Posterior vena cava (tissue), 2 donors: ENCODE measurements at places on chromosomes 2 and 18. TPM values are rescaled to one million over a fixed set of nuclear protein-coding genes. Genes with fewer than 3 reads are reported as not detected.
A peak's percentile ranks its signal among the peaks of the same experiment; 100 is the strongest.

DNA sequence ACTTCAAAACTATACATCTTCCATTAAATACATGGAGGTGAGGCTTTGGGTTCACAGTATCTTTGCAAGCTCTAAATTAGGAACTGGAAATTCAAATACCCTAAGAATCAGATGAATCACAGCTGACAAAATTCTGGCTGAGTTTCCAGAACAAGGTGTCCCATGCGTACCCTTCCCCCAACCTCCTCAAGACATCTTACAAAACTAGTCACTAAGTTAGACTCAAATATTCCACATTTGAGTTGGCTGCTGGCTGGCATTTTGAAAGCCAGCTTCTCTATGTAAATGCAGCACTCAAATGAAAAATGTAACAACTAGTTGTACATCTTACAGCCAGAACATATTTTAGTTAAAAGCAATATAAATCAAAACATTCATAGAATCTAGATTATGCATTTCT, 131.0 kb upstream of the ARL5A start:
- no peak for DNase-seq

GRCh38 chr2:101841679-101842327, 144.3 kb downstream of the MAP4K4 start:
- no peak for DNase-seq

DNA sequence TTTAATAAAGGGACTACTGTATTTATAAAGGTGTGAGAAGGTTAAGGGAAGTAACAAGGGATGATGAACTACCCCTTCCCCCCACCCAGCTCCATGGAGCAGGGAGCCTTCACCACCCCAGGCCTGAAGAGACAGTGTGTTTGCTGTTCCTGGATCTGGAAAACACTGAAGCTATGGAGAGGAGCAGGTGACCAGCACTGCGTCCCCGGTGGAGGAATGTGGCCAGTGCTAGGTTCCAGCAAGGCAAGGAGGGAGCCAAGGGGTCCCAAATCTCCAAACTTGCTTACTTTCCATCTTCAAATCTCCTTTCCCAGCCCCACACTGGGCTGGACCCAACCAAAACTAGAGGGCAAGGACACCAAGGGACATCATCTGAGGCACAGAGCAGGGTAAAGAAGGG, 128.7 kb upstream of the CD302 start:
- DNase-seq, result no peak

- DNase-seq, result no peak
These were observed 144.3 kb upstream of the PELI1 start for GRCh38 chr2:64288321-64289193.

DNA sequence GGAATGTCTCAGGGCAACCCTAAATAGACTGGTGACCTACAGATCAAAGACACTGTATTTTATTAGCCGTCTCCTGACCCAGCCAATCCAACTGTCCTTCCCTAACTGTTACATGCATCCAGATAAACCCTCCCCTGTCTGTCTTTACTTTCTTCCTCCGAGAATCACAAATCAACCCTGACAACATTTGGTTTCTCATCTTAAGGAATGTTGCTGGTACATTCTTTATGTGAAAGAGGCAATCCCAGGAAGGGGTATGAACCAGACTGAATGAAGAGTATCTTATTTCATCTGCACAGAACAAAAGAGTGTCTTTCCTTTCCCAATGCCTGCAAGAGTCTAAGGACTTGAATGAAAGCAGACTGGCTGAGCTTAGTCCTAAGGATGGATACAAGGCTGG, 113.9 kb upstream of the LTBP1 start:
- DNase-seq, result no peak

DNA sequence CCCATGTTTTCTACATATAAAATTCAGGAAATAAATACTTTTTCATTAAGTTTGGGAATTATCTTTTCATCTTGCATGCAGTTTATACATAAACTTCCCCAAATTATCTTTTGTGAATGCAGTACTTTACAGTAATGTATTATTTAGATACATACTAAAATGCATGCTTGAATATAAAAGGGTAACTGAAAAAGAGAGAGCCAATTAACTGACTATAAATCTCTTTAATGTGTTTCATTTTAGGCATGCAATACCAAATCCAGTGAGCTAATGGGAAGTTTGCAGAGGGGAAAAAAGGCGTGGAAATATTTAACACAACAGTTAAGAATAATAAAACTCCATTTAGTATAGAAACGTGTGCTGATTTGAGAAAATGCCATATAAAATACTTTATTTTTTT, 39.2 kb downstream of the COL4A4 start:
- no peak for DNase-seq

- DNase-seq, result no peak
These were observed 98.0 kb upstream of the ITGA6 start for GRCh38 chr2:172329416-172329773.

DNA sequence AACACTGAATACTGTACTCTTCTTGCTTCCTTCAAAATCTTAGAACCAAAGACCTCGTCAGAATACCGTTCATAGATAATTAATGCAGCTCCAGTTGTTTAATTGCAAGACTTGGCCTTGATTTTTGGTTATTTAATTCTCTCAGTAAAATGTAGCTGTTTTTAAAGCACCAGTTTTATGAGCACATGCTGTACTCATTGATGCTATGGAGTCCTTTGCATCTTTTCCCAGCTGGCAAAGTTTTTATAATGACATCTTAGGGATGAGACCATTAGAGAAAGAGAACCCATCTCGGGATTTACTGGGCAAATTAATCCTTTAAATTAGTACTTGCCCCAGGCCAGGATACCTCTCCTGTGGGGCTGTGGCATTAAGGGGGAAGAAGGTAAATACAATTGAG, 199.3 kb downstream of the MEMO1 start:
- no peak for DNase-seq

DNA sequence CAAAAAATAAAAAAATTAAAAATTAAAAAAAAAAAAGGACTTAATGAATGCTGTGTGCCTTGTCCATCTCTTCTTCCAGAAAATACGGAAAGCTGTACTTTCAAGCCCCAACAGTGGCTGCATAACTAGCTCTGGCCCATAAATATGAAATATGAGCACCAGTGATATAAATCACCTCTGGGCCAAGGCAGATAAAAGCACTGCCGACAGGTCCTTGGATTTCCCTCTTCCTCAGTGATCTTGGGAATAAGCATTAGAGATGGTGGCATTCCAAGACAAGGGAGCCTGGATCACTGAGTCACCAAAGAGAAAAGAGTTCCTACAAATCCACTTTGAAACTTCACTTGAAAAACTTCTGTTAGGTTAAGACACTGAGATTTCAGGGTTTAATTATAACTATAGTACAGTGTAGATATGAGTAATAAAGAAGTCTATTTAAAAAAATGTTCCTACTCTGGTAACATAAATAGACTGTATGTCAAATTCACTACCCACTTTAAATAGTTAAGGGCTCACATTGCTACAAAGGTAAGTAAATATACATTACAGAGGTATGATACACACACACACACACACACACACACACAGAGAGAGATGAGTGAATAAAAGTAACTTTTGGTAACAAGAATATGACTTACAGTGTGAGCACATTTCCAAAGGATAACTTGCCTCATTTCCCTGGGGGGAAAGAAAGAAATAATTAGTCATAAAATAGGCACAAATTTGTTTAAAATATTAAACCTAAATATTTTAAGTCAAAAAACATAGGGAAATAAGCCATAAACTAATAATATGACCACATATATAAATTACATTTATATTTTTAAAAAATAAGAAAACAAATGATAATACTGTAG, 35.6 kb downstream of the PPP3R1 start:
- no peak for DNase-seq

DNA sequence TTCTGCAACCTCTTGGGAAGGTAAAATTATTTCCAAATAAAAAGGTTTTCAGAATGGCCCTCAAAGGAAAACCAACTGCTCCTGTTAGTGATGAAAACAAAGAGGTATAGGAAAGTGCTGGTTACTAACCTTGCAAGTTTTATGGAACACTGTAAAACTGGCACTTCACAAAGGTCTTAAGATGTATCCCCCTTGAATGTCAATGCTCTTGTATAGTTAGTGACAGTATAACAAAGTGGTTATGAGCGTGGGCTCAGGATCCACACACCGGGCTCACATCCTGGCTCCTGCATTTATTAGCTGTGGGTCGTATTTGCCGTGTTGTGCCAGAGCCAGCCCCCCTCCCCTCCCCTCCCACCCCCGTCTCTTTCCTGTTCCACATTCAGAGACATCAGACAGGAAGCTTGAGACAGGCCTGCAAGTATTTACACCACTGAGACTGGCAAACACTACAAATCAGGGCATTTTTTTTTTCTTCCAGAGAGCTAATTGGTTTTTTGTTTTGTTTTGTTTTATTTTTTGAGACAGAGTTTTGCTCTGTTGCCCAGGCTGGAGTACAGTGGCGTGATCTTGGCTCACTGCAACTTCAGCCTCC, 9.2 kb upstream of the DNPEP start:
- DNase-seq, result no peak

DNA sequence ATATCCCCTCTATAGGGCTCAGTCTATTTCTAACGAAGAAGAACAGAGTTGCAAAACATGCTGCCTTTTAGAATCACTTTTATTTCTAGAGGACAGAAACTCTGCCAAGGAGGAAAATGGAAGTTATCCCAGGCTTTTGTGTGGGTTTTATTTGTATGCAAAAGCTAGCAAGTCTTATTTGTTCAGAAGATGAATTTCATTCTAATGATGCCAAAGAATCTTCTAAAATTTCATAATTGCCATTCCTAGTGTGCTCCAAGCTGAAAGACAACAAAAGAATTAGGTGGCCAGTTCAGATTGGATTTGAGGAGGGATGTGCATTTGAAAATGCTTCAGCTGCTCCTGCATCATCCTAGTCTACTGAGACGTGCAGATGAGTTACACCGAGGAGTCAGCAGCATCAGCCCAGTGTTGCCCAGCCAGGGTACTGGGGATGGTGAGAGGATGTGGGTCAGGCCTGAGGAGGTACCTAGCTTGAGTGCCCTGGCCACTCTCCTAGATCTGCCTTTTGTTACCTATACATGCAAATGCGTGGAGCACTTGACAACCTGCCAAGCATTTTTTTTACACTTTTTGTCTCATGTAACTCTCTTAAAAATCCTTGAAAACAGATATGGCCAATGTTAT, 80.1 kb downstream of the KCNS3 start:
- no peak for DNase-seq

DNA sequence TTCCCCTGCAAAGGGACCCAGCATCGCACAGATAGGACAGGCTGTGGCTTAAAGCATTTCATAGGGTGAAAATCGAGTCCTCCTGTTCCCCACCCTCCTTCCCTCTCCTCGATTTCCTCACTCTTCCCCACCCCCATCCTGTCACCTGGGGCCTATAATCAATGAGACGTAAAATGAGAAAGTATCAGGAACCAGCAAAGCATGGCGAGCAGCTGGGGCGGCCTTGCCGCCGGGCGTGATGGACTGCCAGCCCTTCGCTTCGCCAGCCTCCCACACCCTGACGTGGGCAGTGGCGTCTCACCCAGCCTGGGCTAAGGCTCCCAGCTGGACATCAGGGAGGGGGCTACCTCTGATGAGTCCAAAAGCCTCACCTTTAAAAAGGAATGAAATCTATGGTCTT, 11.1 kb downstream of the SLC30A3 start:
- DNase-seq, result peak; percentile 50

- DNase-seq, result no peak
These were observed 13.6 kb downstream of the DHRS9 start for GRCh38 chr2:169082995-169083394.

DNA sequence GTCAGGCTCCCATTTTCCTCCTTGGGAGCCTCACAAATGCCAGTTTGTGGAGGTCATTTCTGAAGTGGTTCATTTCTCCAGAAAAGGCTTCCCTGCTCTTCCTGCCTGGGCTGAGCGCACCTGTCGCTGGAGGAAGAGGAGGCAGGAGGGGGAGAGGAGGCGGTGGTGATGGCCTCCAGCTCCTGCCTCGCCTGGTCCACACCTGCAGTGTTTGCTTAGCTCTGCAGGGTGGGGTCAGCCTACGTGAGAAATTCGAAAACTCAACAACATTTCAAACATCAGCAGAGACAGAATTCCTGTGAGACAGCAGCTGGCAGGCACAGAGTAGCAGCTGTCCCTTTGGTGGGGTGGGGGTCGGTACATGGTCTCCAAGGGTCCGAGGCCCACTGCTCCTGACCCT, 7.9 kb downstream of the IMPA2 start:
- no peak for DNase-seq

GRCh38 chr2:80947601-80948130, 643.1 kb upstream of the LRRTM1 start:
- DNase-seq, result no peak

DNA sequence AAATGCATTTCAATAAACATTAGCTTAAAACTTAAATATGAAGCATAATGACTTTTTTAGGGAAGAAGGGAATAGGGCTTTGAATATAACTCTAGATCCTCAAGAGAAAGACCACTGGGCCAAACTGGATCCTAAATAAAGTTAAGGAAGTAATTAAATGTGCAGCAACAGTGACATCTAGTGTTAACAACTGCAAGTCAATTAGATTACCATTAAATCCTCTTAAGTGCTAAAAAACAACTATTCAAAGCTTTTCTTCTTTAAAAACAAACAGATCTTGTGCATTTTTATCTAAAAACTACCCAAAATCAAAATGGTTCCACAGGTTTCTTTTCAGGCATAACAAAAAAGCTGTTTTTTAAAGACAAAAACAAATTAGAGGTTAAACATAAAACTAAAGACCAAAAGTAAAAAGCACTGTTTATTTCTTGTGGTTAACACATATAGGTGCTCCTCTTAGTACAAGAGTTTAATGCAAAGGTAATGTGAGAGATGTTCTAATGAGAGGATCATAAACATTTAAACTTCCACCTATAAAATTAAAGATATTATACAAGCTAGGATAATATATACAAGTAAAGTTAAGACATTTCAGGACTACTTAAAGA, 111.4 kb downstream of the THADA start:
- DNase-seq, result no peak

DNA sequence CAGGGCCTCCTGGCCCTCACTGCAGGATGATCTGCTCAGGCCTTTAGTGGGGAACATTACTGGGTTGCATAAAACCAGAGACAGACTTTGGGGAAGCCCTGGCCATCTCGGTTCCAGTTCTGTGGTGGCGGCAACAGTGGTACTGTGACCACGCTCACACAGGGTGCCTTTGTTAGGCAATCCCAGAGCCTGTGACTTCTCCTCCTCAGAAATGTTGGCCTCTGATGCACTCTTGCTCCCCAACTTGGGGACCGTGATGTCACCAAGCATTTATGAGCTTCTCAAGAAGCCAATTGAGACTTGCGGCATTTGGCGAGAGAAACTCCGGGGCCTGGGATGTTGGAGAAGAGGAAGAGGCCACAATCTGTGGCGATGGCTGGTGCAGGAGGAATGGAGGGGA, 80.9 kb upstream of the PKDCC start:
- peak; percentile 87 for DNase-seq

CHRNA1 gene
- total RNA-seq, result not detected

STEAP3 gene
- 5.7 TPM for total RNA-seq

METTL5 gene
- total RNA-seq, result 57.3 TPM

RNF125 gene
- total RNA-seq, result 3.7 TPM

CMPK2 gene
- 3.0 TPM for total RNA-seq

CD226 gene
- total RNA-seq, result 1.6 TPM
